ENCODE measurements at places on chromosomes 11 and 22. TPM values are rescaled to one million over a fixed set of nuclear protein-coding genes. Genes with fewer than 3 reads are reported as not detected.

The GRAMD1B gene
- polyA plus RNA-seq = 0.03 TPM

The FIBIN gene
- 0.30 TPM for polyA plus RNA-seq

The MRGPRE gene
- polyA plus RNA-seq = not detected

The RAG2 gene
- polyA plus RNA-seq = not detected

GRCh38 chr11:128469220-128469619 is 118.1 kb downstream of the ETS1 start:
- no peaks in the 10 kb centered on the region for H3K27me3 ChIP-seq
- no peak overlapping the region for H3K4me3 ChIP-seq
- H3K36me3 ChIP-seq = peaks cover 67% of the 10 kb centered on the region
- no peak overlapping the region for H3K27ac ChIP-seq
- H3K4me1 ChIP-seq = peaks cover 12% of the 10 kb centered on the region

GRCh38 chr11:79488286-79488685 is 47.5 kb upstream of the TENM4 start:
- H3K27ac ChIP-seq = no peak overlapping the region
- no peaks in the 10 kb centered on the region for H3K36me3 ChIP-seq
- H3K4me3 ChIP-seq = no peak overlapping the region
- no peak for DNase-seq
- H3K27me3 ChIP-seq = no peaks in the 10 kb centered on the region

DNA sequence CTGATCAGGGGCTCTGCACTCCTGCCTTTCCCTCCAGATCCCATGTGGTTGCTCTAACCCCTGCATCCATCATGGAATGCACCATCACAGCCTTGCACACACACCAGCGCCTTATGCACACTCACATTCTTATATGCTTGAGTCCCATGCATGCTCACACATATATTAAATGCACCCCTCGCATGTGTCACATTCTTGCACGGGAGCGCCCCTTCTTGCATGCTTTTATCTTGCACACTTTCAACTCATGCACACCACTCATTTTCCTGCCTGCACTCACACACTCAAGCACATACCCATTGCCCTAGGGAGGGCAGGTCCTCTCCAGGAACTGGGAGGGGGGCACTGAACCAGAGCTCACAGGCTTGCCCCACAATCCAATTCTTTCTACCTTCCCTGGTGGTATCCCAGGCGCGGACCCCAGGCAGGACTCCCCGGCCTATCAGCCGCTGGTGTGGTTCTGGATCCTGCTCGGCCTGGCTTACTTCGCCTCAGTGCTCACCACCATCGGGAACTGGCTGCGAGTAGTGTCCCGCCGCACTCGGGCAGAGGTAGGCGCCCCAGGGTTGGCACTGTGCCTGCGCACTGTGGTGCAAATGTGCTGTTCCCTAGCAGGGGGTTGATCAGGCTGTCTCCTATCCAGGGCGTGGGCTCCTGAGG is 2.3 kb upstream of the CATSPERZ start:
- DNase-seq = no peak
- no peak overlapping the region for H3K4me3 ChIP-seq
- H3K27me3 ChIP-seq = peaks cover 53% of the 10 kb centered on the region
- H3K27ac ChIP-seq = no peak overlapping the region
- H3K4me1 ChIP-seq = peaks cover 18% of the 10 kb centered on the region

DNA sequence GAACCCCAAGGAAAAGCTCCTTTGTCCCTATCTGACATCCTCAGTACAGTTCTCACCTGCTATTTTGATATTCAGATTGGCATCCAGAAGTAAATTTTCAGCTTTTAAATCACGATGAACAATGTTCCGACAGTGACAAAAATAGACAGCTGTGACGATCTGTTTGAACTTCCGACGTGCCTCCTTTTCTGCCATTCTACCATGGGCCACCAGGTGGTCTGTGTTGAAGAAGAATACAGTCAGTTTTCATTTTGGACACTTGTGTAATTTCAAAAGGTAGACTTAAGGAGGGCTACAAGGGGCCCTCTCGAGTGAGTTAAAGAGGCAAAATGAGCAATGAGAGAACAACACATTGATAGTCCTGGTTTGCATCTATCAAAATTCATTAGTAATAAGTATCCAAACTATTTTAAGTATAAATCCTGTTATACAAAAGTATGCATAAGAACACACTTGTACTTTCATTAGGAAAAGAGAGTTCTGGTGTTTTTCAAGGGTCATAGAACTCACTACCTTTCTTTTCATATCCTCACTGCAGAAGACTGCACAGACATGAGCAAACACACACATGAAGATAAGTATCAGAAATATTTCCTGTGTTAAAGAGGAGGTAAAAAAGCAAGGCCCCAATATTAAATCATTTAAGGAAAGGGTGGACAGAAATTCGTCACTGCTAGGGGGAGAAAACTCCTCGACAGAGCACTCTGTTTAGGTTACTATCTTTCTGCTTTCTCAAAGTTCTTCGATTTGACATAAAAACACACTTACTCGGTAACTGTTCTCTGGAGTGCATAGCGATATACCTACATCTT is 89.9 kb upstream of the APOA1 start:
- no peaks in the 10 kb centered on the region for H3K27me3 ChIP-seq
- no peak overlapping the region for H3K27ac ChIP-seq
- DNase-seq = no peak
- H3K4me3 ChIP-seq = no peak overlapping the region
- H3K36me3 ChIP-seq = no peaks in the 10 kb centered on the region

DNA sequence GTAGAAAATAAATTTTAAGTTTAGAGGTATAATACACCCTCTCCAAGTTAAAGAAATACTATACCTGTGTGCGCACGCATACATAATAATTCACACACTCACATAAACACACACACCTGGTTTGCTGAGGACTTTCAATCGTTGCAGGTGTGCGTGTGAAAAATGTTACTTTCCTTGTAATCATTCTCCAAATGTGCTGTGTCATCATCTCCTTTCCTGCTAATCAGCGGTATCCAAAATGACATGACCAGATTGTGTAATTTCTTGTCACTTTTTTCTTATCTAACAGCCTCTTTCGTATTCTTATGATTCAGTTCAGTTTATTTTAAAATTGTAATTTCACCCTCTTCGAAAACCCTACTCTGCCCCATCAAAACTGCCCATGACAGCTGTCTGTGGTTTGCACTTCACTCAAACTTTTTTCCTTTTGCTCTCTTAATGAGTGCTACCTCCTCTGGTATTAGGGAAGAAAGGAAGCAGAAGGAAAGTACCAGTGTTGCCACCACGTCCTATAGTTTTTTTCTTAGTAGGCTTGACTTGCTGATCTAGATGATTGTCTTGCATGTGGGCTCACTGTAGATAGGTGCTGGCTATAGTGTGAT is 651.2 kb downstream of the CNTN5 start:
- H3K27ac ChIP-seq = no peak overlapping the region
- no peak for DNase-seq
- no peaks in the 10 kb centered on the region for H3K36me3 ChIP-seq
- no peaks in the 10 kb centered on the region for H3K4me1 ChIP-seq

- no peak for DNase-seq
- no peaks in the 10 kb centered on the region for H3K36me3 ChIP-seq
- H3K4me1 ChIP-seq = no peaks in the 10 kb centered on the region
- H3K27ac ChIP-seq = no peak overlapping the region
- no peak overlapping the region for H3K4me3 ChIP-seq
Observed at GRCh38 chr22:22930571-22931556, 43.2 kb downstream of the IGLL5 start.

- peaks cover 37% of the 10 kb centered on the region for H3K36me3 ChIP-seq
- H3K4me1 ChIP-seq = no peaks in the 10 kb centered on the region
- no peak for DNase-seq
- H3K27me3 ChIP-seq = no peaks in the 10 kb centered on the region
- no peak overlapping the region for H3K27ac ChIP-seq
Observed at GRCh38 chr22:45198463-45198795, 34.7 kb downstream of the NUP50 start.

DNA sequence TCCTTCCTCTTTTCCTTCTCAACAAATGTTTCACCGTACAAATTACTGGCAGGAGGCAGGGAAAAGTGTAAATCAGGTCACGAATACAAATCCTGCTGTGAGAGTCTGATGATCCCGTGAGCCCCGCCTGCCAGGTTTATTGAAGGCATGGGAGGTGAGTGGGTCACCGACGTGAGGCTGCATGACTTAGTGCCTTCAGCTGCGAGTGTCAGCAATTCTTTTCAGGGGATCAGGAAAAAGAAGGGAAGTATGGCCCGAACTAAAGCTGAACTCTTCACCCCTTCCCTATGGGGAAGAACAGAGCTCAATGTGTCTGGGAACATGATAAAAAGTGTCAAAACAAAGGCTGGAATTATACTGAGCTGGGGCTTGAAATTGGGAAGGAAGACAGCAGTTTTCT is 166.2 kb downstream of the OPCML start:
- no peaks in the 10 kb centered on the region for H3K27me3 ChIP-seq
- H3K4me1 ChIP-seq = no peaks in the 10 kb centered on the region

- H3K27me3 ChIP-seq = no peaks in the 10 kb centered on the region
- no peak overlapping the region for H3K4me3 ChIP-seq
- no peak for DNase-seq
- H3K4me1 ChIP-seq = peaks cover 1% of the 10 kb centered on the region
- no peak overlapping the region for H3K27ac ChIP-seq
Observed at GRCh38 chr22:28188178-28188879, 269.3 kb upstream of the PITPNB start.

GRCh38 chr11:70205049-70205725 is 2.1 kb downstream of the FADD start:
- H3K27ac ChIP-seq = peak overlapping the region; percentile 88
- H3K4me1 ChIP-seq = peaks cover 20% of the 10 kb centered on the region
- H3K36me3 ChIP-seq = peaks cover 26% of the 10 kb centered on the region
- H3K4me3 ChIP-seq = peak overlapping the region; percentile 88
- no peaks in the 10 kb centered on the region for H3K27me3 ChIP-seq
- DNase-seq = no peak

All from keratinocyte (primary cell).